ENCODE measurements at places on chromosomes 16 and 17. TPM values are rescaled to one million over a fixed set of nuclear protein-coding genes. Genes with fewer than 3 reads are reported as not detected.

- no peak for DNase-seq
These were observed 47.8 kb downstream of the NFAT5 start for GRCh38 chr16:69613378-69614154.

DNA sequence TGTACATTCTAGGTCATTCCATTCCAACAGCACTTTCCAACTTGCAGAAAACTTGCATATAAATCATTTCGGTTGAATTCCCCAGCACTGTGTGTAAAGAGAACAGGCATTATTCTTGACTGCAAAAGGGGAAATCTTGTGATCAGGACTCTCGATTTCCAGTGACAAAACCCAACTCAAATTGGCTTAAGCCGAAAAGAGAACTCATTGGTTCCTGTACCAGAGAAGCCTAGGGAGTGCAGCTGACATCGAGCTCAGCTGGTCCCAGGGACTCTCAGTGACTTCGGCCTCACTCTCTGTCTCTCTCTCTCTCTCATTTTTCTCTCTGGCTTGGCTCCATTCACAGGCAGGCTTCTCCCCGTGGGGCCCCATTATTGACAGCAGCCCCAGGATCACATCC lies 30.7 kb downstream of the CD300LF start:
- DNase-seq, result no peak

GRCh38 chr16:88939245-88939971 lies 37.6 kb downstream of the CBFA2T3 start:
- no peak for DNase-seq

The TP53TG3 gene
- total RNA-seq, result 0.37 TPM

DNA sequence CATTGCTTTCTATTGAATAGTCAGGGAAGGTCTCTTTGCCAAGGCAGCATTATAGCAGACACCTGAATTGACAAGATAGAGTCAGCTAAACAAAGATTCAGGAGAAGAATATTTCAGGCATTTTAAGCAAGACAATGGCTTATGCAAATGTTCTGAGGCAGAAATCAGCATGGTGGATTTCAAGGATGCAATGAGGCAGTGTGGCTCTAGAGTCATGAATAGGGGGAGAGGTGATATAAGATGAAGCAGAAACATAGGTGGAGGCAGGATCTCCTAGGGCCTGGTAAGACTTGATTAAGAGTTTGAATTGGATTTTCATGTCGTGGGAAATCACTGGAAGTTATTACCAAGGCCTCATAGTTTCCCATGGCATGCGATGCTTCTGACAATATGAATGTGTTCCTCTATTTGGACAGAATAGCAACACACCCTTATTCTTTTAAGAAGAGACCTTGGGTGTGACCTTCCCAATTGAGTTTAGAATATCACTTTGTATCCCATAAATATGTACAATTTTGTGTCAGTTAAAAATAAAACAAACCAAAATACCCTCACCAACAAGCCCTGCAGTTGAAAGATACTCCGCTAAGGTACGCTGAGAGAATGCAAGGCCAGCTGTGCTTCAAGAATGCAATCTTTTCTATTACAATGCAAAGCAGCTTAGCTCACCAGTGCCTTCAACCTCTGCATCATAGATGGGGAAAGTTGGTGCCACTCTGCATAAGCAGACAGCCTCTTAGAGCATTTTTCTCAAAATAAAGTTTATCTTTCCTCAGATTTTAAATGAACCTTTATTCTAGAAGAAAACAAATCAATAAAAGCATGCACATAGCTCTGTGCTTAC lies 139.6 kb upstream of the SALL1 start:
- no peak for DNase-seq

The CYGB gene
- total RNA-seq, result not detected

GRCh38 chr16:1565083-1565805 lies 31.8 kb downstream of the TMEM204 start:
- no peak for DNase-seq

DNA sequence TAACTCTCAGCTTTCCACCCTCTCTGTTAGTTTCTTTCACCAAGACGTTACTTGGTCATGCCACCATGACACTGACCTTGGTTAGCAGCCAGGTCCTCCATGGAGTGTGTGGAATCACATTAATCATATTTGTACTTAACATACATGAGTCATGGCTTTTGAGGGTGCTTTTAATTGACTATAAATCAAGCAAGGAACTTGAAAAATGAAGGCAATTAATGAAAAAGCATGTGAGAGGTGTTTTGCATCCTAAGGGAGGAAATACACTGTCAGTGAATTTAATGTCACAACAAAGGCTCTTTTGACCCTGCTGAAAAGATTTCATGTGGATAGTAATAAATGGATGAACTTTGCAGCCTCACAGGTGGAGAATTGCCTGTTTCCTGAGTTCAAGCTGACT lies 240.7 kb downstream of the CDH13 start:
- no peak for DNase-seq

DNA sequence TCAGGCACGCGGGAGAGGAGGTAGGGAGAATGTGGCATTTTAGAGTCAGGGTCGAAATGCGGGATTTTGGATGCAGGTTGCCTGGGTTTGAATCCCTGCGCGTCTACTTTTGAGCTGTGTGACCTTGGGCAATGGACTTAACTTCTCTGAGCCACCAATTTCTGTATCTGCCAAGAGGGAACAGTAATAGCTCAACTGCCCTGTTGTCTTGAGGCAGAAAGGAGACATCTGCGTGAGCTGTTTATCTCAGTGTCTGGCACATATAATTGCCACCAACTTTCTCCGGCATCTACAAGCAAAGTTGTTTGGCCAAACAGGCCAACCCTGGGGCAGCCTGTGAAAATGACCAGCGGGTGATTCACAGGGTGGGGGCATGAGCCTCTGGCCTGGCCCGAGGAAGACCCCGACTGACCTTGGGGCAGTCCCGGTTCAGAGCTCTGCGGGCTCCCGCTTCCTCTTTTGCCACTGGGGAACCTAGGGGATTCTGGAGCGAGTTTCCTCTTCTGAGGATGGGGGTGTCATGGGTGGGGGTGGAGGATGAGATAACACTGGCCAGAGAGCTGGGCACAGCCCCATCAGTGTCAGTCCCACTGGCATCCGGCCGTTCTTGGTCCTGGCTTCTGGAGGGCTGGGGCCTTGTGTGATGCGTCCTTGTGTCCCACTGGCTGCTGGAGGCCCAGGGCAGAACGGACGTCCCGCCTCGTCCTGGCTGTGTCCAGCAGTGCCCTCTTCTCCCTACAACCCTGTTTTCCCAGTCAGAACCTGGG lies 1.3 kb downstream of the SNN start:
- no peak for DNase-seq

The CHD9NB gene
- total RNA-seq, result 0.27 TPM

DNA sequence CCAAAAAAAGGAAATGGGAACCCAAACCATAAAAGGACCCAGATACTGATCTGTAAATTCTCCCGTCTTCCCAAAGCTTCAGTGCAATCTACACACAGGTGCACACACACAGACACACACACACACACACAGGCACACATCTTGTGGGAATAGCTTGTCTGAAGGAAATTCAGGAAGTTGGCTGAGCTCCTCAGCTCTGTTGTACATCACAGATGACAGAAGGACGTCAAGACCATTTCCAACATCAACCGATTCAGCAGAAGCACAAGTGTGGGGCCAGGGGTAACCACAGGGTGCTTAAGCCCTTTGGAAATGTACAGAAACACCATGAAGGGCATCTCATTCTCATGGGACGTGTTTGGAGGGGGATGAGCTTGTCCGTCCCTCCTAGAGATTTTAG lies 498.1 kb upstream of the PSMD7 start:
- DNase-seq, result no peak

The PNMT gene
- 0.19 TPM for total RNA-seq

DNA sequence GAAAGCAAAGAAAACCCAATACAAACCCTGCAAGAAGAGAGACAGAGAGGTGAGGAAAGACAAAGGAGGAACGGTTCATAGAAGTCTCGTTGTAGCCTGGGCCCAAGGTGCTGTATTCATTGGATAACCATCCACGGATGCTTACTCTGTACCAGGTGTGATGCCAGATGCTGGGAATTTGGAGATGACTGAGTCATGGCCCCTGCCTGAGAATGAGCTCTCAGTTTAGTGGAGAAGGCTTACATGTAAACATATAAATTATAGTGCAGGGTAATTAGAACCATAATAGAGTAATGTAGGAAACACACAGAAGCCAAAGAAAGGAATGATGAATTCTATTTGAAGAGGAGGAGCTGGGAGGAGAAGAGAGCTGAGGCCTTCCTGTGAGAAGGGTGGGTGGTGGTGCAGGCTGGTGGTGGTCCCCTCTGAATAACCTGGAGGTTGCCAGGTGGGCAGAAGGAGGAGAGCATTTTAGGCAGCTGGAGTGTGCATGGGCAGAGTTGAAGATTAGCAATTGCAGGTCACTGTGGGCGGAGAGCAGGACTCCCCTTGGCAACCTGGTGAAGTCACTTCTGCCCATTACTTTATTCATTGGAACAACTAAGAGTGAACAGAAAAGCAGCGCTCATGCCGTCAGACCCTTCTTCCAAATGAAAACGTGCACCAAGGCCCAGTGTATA lies 7.7 kb upstream of the ZG16 start:
- no peak for DNase-seq

GRCh38 chr17:18270046-18270931 lies 9.8 kb downstream of the MIEF2 start:
- DNase-seq, result no peak

GRCh38 chr16:228852-229730 lies at the start of gene LUC7L:
TSS of gene LUC7L (minus strand) at chr16:229449. CDS start at chr16:229339, 110 bp downstream.
- DNase-seq, result peak; percentile 85

The ASPA gene
- not detected for total RNA-seq

DNA sequence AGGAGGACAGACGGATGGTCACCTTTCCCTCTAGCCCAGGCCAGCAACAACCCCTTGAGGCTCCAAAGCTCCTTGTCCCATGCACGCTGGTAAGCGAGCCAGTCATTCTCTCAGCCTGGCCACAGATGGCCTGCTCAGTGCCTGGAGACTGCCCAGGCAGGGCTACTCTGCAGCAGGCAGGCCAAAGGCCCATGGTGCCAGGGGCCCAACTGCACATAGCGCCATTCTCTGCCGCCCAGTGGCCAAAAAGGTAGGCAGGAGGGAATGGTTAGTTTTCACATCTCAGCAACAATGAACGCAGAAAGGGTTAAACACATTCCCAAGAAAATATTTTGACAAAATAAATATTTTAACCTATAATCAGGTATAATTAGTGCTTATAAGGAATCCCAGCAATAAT lies 7.7 kb upstream of the SREBF1 start:
- no peak for DNase-seq

DNA sequence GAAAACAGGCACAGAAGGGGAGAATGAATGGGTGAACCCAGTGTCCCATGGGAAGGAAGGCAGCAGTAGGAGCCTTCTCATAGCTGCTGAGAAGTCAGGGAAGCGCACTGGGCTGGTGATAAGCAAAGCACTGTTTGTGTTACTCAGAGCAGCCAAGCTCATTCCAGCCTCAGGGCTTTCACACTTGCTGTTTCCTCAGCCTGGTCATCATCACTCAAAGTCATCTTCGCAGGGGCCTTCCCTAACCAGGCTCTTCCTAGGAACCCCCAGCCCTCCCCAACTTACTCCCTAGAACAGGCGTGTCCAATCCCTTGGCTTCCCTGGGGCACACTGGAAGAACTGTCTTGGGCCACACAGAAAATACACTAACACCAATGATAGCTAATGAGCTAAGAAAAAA lies 32.1 kb upstream of the LONP2 start:
- DNase-seq, result no peak

The ZG16B gene
- 3.1 TPM for total RNA-seq

The RSL1D1 gene
- 158 TPM for total RNA-seq

DNA sequence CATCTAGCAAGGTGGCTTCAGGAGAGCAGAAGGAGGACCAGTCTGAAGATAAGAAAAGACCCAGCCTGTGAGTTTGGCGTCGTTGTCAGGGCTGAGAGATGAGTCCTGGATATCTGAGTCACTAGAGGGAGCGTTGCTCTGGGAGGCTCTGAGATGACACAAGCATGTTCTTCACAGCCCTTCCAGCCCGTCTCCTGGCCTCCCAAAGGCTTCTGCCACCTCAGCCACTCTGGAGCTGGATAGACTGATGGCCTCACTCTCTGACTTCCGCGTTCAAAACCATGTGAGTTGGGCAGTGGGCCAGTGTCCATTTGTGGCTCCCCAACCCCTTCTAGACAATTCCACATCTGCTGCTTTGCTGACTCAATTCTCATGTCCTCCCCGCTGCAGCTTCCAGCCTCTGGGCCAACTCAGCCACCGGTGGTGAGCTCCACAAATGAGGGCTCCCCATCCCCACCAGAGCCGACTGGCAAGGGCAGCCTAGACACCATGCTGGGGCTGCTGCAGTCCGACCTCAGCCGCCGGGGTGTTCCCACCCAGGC lies 2.3 kb downstream of the TGFB1I1 start:
- DNase-seq, result no peak

DNA sequence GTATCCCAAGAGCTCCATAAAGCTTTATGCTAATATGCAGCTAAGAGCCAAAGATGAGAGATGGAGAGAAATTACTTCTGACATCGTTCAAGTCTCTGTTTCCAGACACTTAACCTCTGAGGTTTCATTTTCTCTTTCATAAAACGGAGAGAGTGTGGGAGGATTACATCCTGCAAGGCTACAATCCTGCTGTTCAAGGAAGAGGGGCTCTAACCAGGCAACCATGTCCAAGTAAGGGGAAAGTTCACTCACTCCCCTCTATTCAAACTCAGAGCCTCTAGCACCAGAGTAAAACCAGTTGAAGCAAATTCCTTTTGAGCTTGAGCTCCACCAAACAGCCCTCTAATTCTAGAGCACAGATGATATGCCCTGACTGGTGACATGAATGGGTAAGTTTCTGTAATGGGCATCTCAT lies 397.4 kb downstream of the NPIPA8 start:
- no peak for DNase-seq

DNA sequence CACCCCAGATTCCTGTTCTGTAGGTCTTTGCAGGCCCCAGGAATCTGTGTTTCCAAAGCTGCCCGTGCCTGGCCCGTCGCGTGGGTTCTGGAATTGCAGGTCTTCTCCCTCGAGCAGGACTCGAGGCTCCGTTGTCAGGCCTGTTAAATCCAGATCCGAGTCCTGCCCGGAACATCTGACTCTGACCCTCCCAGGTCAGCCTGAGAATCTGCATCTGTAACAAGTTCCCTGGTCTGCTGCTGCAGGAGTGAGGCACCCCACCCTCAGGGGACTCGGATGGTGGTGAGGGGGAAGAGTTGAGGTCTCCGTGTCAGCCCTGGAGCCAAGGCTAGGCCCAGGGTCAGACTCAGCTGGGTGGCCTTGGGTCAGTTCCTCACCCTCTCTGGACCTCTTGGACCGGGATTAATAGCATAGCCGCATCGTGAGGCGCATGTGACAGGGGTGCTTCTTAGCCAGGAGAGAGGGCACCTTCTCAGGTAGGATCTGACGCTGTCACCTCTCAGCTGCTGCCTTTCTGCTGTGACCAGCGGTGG lies 8.8 kb downstream of the SPIRE2 start:
- DNase-seq, result no peak

DNA sequence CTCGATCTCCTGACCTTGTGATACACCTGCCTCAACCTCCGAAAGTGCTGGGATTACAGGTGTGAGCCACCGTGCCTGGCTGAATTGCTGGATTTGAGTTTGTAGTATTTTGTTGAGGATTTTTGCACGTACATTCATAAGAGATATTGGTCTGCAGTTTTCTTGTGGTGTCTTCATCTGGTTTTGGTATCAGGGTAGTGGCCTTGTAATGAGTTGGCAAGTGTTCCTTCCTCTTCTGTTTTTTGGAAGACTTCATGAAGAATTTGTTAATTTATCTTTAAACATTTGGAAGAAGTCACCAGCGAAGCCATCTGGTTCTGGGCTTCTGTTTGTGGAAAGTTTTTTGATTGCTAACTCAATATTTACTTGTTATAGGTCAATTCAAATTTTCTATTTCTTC lies 26.9 kb downstream of the SPNS3 start:
- DNase-seq, result no peak

The PIRT gene
- total RNA-seq, result not detected

The GLIS2 gene
- 0.17 TPM for total RNA-seq
